Tibial nerve (tissue), 4 donors: ENCODE measurements at places on chromosomes 3 and 15. TPM values are rescaled to one million over a fixed set of nuclear protein-coding genes. Genes with fewer than 3 reads are reported as not detected.

Gene ANKUB1
- 1.4 TPM for total RNA-seq

GRCh38 chr3:148856384-148856783, 8.7 kb upstream of the CPA3 start:
- no peak overlapping the region for H3K27ac ChIP-seq
- no peaks in the 10 kb centered on the region for H3K36me3 ChIP-seq
- no peak for DNase-seq
- no peaks in the 10 kb centered on the region for H3K4me1 ChIP-seq

Gene KBTBD8
- total RNA-seq: 0.21 TPM

- H3K36me3 ChIP-seq: no peaks in the 10 kb centered on the region
- no peak overlapping the region for H3K27ac ChIP-seq
- no peaks in the 10 kb centered on the region for H3K4me1 ChIP-seq
Observed at GRCh38 chr3:128706086-128706615, 19.8 kb upstream of the RAB7A start.
